ENCODE measurements at places on chromosomes 2 and 18.

DNA sequence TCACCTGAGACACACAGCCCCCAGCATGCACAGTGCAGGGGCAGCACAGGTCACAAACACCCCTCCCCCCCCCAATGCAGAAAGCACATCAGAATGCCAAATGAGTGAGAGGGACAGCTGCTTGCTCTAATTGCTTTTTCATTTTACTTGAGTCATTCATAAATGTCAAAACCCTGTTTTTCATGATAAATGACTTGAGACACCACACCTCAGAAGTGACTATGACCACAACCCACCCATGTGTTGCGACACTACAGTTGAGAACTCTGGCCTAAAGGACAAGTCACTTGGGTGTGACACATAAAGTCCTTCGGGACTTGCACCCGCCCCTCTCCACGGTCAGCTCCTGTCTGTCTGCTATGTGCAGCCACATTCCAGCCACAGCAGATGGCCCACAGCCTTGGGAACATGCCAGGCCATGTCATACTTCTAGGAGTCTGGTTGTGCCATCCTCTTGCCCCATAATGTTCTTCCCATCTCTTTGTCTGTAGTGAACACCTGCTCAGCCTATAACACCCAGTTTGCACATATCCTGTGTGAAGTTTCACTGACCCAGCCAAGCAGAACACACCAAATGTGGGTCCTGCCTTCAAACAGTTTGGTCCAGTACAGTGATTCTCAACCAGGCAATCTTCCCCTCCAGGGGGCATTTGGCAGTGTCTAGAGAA lies 30.2 kb upstream of the RIOK3 start:
- no peak for DNase-seq

GRCh38 chr2:56211048-56211447 lies 27.3 kb downstream of the CCDC85A start:
- DNase-seq, result no peak

- no peak for DNase-seq
Measured at GRCh38 chr2:203437511-203437910, 97.6 kb downstream of the RAPH1 start.

DNA sequence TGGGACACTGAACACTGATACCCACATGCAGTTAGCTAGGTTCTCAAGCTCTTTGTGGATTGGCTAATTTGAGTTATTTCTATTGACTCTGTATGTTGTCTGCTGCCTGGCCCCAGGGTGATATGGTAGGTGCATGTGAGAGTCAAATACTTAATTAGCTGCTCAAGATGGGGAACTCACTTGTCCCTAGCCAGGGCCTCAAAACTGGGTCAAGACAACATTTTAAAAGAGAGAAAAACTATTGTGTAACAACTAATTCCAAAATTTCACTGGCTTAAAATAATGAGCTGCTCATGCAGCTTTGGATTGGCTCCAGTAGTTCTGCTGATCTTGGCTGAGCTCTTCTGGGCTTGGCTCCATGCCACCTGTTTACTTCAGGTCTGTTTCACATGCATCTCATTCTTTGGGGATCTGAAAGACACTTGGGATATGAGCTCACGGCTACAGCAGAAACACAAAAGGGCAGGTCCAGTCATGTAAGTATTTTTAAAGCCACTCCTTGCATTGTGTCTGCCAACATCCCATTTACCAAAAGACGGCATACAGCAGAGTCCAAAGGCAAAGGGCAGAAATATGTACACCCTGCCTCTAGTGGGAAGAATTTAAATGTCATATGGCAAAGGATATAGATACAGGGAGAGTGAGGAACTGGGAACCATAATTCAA lies 716.8 kb downstream of the SUCLG1 start:
- no peak for DNase-seq

DNA sequence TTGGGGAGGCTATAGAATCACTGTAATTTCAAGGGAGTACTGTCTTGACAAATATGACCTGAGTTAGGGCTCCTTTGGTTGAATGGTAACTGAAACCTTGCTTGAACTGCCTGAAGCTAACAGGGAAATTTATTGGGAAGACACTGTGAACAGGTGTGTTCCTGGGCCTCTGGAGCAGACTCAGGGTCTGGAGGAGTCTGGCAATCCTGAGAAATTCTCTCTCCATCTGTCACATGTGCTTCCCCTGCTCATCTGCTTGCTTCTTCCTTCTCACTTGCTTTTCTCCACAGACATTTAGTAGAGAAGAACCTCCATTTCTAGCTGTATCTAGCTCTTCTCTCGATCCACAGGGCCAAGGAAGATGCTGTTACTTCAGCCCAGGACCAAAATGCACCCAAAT lies 476.5 kb downstream of the LRP1B start:
- no peak for DNase-seq

DNA sequence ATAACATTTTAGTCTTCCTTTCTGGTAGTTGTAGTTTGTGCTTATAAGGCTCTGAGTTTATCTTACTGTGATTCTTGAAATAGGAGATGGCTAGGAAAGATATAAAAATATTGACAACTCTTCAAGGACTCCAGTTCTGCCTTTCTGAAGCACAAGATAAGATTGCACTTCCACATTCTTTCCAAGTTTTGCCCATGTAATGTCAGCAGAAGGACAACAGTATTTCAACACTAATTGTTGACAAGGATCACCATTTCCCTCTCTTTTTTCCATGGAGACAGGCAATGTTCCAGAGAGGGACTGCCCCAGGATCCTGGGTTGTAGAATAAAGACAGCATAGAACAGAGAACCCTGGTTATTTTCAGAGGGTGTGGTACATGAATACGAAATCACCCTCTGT lies 279.1 kb upstream of the CNTNAP5 start:
- no peak for DNase-seq

- no peak for DNase-seq
Measured at GRCh38 chr2:157509744-157510143, 65.9 kb upstream of the CYTIP start.

GRCh38 chr2:22897428-22897827 lies 487.6 kb upstream of the KLHL29 start:
- DNase-seq, result no peak

DNA sequence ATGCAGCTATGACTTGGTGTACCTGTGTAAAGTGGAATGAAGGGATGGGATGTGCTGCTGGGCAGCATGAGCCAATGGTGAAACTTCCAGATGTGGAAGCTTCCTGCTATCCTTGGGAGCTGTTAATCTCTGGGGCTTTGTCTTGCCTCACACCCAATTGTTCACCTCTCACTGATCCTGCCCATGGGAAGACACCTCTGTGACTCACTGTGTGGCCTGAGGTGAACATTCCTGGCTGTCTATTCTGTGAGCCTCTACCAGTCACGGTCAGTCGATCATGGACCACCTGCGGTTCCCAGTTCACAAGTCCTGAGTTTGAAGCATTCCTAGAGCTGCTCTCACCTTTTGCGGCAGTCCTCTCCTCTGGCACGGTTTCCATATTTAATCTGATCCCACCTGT lies 12.1 kb downstream of the NEURL3 start:
- no peak for DNase-seq

GRCh38 chr18:72986103-72986502 lies 118.3 kb upstream of the NETO1 start:
- no peak for DNase-seq

DNA sequence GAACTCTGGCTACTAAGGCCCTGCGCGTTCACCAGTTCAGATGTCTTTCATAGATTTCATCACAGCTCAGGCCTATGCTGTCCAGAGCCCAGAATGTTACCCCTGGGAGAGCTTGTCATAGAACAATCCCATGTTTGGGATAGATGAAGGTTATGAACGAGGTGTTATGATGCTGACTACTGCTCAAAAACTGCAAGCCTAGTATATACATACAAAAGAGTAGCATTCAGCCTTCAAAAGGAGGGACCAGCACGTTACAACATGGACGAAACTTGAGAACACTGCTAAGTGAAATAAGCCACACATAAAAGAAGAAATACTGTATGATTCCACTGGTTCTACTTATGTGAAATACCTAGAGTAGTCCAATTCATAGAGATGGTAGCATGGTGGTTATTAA lies 401.9 kb downstream of the NBAS start:
- no peak for DNase-seq

GRCh38 chr2:111192776-111193368 lies 72.2 kb downstream of the BCL2L11 start:
- no peak for DNase-seq

DNA sequence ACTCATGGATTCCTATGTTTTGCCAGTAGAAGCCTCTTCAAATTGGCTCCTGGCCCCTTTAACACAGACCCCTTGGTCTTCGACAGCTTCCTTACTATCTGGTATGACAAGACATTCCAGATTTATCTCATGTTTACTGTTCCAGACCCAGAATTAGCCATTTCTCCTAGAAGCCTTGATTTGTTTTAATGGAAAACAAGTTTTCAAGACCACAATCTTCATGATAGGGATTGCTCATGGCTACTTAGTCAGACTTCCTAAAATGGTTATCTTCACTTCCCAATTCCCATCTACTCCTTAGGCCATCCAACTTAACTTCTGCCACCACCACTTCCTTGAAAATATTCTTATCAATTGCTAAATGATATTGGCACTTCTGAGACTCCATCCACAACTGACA lies 63.2 kb downstream of the TTC32 start:
- no peak for DNase-seq

DNA sequence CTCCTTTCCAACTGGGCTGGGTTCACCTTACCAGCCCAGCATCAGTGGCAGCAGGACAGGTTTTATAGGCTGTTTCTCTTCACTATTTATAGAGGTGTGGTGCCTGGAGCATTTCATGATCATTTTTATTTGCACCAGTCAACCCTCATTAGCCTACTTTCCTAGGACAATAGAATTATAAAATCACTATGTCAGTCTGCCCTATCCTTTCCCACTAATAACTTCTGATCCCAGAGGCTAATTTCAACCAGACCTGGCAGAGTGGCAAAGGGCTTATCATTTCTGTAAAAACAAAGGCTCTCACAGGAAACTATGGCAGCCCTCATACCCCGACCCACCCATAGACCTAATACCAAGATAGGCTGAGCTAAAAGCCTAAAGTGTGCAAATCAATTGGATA lies 243.5 kb upstream of the TMEFF2 start:
- no peak for DNase-seq

- peak; percentile 74 for DNase-seq
Measured at GRCh38 chr2:73293534-73294171, at the start of gene EGR4. EGR4 (minus strand) TSS chr2:73293548; CDS start chr2:73293317, 231 bp downstream.

GRCh38 chr2:126515471-126515870 lies 140.5 kb upstream of the GYPC start:
- DNase-seq, result no peak

GRCh38 chr2:169980643-169981042 lies 153.4 kb downstream of the UBR3 start:
- DNase-seq, result no peak

- DNase-seq, result no peak
Measured at GRCh38 chr2:239387811-239388210, 13.0 kb downstream of the HDAC4 start.

DNA sequence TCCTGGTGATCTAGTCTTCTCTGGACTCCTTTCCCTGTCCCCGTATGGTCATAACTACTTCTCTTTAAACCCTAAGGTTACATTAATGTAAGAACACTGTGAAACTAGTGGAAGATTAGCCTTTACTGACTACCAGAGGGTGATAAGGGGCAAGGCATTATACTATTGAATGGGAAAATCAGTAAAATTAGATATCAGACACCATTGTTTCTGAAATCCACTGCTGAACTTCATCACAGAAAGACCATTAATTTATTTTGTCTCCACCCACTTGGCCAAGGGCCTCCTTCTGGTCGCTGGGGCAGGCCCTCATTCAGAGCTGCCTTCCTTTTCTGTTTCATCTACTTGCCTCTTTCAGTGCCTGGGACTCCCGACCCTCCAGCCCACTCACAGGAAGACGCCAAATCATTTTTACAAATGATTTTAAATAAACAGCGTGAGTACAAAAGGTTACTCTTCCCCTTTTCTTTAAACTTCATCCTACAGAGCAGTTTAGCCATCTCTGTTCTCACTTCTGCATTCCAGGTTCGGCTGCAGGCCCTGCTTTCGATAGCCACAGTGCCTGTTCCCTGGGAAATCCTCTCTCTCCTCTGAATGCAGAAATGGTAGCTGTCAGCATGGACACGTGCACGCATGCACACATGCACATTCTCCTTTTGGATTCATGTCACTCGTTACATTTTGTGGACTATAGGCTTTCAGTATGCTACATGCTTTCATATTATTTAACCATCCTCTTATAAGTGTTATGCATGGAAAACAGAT lies 70.3 kb upstream of the DOCK10 start:
- DNase-seq, result no peak

- no peak for DNase-seq
Measured at GRCh38 chr2:58435246-58435645, 194.1 kb upstream of the FANCL start.

DNA sequence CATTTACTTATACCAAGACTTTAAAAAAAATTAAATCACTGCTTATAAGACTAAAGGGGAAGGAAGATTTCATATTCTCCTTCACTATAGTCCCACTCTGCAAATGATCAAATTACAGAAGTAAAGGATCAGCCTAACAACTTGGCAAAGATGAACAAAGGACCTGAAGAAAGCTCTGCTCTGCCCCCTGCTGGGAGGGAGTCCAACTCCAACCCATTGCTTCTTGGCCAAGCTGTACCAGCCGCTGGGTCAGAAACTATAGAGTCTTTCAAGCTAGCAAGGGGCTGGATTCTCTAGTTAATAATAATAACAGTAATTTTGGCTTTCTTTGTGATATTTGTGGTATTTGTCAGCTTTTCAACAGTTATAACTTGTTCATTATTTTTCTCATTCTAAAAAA lies 927.0 kb upstream of the CRIM1 start:
- no peak for DNase-seq

DNA sequence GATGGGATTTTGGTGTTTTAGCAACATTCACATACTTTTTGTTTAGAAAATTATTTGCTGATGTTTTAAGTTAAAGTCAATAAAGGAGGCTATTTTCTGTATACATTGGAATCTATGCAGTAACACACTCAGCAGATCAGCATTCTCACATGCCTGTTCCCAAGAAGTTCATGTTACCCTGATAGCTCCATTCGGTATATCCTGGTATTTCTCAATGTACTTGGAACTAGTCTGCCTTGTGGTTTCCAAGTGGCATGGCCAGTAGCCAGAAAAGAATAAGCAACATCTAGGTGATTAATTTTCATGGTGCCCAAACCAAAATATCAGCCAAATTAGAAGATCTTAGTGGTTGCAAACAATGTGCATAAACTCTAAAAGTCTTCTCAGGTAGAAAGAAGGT lies 5.2 kb upstream of the NCAPH start:
- peak; percentile 94 for DNase-seq

DNA sequence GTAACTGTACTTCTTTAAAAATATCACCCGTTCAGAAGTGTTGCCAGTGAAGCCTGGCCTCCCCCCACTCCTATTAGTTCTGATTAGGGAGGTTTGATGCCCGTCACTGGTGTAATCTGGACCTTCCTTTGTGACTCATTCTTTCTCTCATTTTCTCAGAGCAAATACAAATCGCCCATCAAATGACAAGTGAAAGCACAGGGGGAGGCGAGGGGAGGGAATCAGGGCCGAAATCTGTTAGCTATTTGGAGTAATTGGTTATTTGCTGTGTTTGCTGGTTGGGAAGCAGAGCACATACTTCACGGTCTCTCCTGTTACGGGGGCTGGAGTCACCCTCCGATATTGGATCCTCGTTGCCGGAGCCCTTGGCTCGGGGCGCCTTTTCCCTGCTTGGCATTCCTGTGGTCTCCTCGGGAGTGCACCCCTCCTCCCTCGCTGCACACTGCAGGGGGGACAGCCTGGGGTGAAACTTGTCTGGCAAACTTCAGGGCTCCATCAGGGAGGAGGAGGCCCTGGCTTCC lies 178.1 kb downstream of the DYSF start:
- no peak for DNase-seq

GRCh38 chr2:238203973-238204683 lies 633 bp upstream of the ILKAP start:
- DNase-seq, result no peak

- no peak for DNase-seq
Measured at GRCh38 chr2:229196448-229196847, 74.6 kb downstream of the PID1 start.

Data from DMS79 treated with DMSO at 0.1 percent for 48 hours (cell line).